ENCODE measurements at places on chromosomes 7 and 10. TPM values are rescaled to one million over a fixed set of nuclear protein-coding genes. Genes with fewer than 3 reads are reported as not detected.

LEP gene
- polyA plus RNA-seq, result not detected

PPP1R9A gene
- polyA plus RNA-seq, result 30.8 TPM

ADRB1 gene
- 0.91 TPM for polyA plus RNA-seq

DRGX gene
- 0.25 TPM for polyA plus RNA-seq

MAGI2 gene
- 67.8 TPM for polyA plus RNA-seq

IDI2 gene
- polyA plus RNA-seq, result not detected

DPCD gene
- 89.0 TPM for polyA plus RNA-seq

C7orf33 gene
- not detected for polyA plus RNA-seq

TFEC gene
- polyA plus RNA-seq, result not detected

CCZ1 gene
- 73.3 TPM for polyA plus RNA-seq

MDH2 gene
- 94.4 TPM for polyA plus RNA-seq

DNA2 gene
- 2.2 TPM for polyA plus RNA-seq

GET4 gene
- 8.6 TPM for polyA plus RNA-seq

MGAM2 gene
- polyA plus RNA-seq, result not detected

RBP4 gene
- polyA plus RNA-seq, result 8.2 TPM

AQP1 gene
- 0.10 TPM for polyA plus RNA-seq

ZDHHC4 gene
- polyA plus RNA-seq, result 51.9 TPM

ZMIZ1 gene
- polyA plus RNA-seq, result 1.2 TPM

NUTM2E gene
- not detected for polyA plus RNA-seq

AP5Z1 gene
- 7.0 TPM for polyA plus RNA-seq

RARRES2 gene
- 1.3 TPM for polyA plus RNA-seq

OPN4 gene
- not detected for polyA plus RNA-seq

LIPN gene
- not detected for polyA plus RNA-seq
